ENCODE measurements at places on chromosomes 2 and 18.
A peak's percentile ranks its signal among the peaks of the same experiment; 100 is the strongest.

- peaks cover 15% of the 10 kb centered on the region for H3K4me1 ChIP-seq
- no peak for DNase-seq
- H3K4me3 ChIP-seq = peak overlapping the region; percentile 40
- no peaks in the 10 kb centered on the region for H3K36me3 ChIP-seq
- no peaks in the 10 kb centered on the region for H3K27me3 ChIP-seq
These were observed 217.9 kb downstream of the VAPA start for GRCh38 chr18:10131460-10132395.

GRCh38 chr2:113981404-113982134, 91.7 kb downstream of the ACTR3 start:
- H3K4me3 ChIP-seq = no peak overlapping the region
- DNase-seq = no peak
- peak overlapping the region; percentile 1 for H3K27ac ChIP-seq
- H3K4me1 ChIP-seq = no peaks in the 10 kb centered on the region
- no peaks in the 10 kb centered on the region for H3K36me3 ChIP-seq

- H3K4me1 ChIP-seq = no peaks in the 10 kb centered on the region
- no peak overlapping the region for H3K4me3 ChIP-seq
- H3K27me3 ChIP-seq = no peaks in the 10 kb centered on the region
- DNase-seq = no peak
- H3K36me3 ChIP-seq = no peaks in the 10 kb centered on the region
- no peak overlapping the region for H3K27ac ChIP-seq
These were observed 105.5 kb upstream of the ACKR3 start for GRCh38 chr2:236464140-236464539.

DNA sequence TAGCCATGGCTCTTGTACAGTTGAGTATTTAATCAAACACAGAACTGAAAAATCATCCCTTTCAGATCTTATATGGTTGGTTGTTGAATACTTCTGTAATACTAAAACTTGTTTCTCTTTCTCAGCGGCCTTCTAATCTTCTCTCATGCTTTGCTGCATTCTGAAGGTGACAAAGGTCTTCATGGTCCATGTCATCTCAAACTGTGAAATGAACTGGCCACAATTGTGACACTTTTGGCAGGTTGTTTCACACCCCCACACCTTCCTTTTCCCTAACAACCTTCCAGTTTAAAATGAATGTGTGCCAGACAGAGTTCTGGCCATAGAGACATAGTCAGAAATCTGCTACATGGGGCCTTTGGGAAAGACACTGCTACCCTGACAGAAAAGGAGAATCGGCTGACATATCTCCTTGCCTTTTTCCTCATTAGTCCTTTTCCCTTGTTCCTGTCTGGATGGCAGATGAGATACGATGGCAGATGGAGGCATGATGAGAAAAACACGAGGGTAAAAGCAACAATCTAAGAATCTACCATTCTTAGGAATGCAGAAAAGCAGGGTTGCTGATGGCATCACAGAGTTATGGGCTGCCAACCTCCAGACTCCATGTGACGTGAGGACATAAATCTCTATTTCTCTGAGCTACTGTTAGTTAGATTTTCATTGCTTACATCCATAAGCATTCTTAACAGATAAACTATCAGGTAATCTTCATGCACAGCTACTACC, 106.5 kb downstream of the PIGN start:
- H3K27me3 ChIP-seq = no peaks in the 10 kb centered on the region
- no peak overlapping the region for H3K27ac ChIP-seq
- no peak for DNase-seq

GRCh38 chr2:239770246-239770639, 254.9 kb downstream of the NDUFA10 start:
- no peak overlapping the region for H3K27ac ChIP-seq
- DNase-seq = no peak
- H3K27me3 ChIP-seq = no peaks in the 10 kb centered on the region

- H3K4me3 ChIP-seq = no peak overlapping the region
- no peaks in the 10 kb centered on the region for H3K36me3 ChIP-seq
These were observed 167.6 kb downstream of the VWC2L start for GRCh38 chr2:214578442-214578841.

GRCh38 chr18:6452194-6452593, 37.5 kb upstream of the L3MBTL4 start:
- no peaks in the 10 kb centered on the region for H3K36me3 ChIP-seq
- H3K4me3 ChIP-seq = no peak overlapping the region
- no peaks in the 10 kb centered on the region for H3K4me1 ChIP-seq

- no peaks in the 10 kb centered on the region for H3K36me3 ChIP-seq
- no peak overlapping the region for H3K27ac ChIP-seq
- DNase-seq = no peak
- no peaks in the 10 kb centered on the region for H3K27me3 ChIP-seq
- H3K4me1 ChIP-seq = no peaks in the 10 kb centered on the region
These were observed 504.8 kb downstream of the PIK3C3 start for GRCh38 chr18:42459873-42460272.

DNA sequence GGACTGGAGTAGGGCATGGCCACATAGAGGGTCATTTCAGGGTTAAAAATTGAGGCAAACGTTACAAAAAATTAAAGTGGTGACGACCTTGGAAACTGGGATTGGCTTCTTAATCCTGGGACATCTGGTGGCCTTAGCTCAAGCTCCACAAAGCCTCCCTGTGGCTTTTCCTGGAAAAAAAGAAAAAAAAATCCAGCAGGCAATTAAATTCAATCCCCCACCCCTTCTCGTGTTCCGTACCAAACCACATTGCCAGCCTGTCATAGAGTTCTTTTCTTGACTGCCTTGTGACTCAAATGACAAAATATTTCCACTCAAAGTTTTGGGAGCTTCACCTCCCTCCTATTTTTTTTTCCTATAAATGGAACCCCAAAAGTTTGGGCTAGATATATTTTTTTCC, 195.6 kb downstream of the HRH4 start:
- no peaks in the 10 kb centered on the region for H3K27me3 ChIP-seq
- no peaks in the 10 kb centered on the region for H3K4me1 ChIP-seq
- H3K36me3 ChIP-seq = no peaks in the 10 kb centered on the region
- DNase-seq = no peak
- H3K4me3 ChIP-seq = no peak overlapping the region

DNA sequence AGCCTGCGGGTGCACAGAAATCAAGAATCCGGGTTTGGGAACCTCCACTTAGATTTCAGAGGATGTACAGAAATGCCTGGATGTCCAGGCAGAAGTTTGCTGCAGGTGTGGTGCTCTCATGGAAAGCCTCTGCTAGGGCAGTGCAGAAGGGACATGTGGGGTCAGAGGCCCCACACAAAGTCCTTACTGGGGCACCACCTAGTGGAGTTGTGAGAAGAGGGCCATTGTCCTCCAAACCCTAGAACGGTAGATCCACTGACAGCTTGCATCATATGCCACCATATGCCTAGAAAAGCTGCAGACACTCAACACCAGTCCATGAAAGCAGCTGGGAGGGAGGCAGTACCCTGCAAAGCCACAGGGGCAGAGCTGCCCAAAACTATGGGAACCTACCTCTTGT, 833.0 kb downstream of the TMEM182 start:
- no peak overlapping the region for H3K4me3 ChIP-seq
- H3K36me3 ChIP-seq = no peaks in the 10 kb centered on the region
- H3K4me1 ChIP-seq = no peaks in the 10 kb centered on the region
- no peak for DNase-seq
